ENCODE measurements at places on chromosomes 13 and 19.

- peak; percentile 90 for DNase-seq
Observed at GRCh38 chr13:103539265-103539664, 473.0 kb upstream of the SLC10A2 start.

- no peak for DNase-seq
Observed at GRCh38 chr13:50797091-50797490, 46.4 kb downstream of the DLEU7 start.

GRCh38 chr13:111038887-111039286, 76.2 kb upstream of the ARHGEF7 start:
- no peak for DNase-seq

GRCh38 chr19:1521636-1522035, 2.2 kb upstream of the PLK5 start:
- no peak for DNase-seq

GRCh38 chr19:18322318-18322758, 538 bp downstream of the LSM4 start:
- peak; percentile 72 for DNase-seq

DNA sequence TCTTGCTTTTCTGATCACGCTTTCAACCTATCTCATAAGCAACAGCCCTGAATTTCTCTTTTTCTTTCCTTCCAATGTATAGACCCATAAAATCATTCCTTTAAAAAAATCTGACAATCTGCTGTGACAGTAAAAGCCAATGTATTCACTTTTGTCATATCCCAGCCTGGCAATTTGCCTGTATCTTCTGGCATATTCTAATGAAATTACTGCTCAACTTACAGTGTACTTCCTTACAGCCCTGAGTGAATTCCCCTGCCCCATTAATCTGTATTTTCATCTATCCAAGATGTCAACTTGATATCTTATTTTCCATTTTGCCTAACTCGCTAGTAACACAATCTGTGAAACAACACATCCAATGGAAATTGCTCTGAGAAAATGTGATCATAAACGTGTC, 18.0 kb upstream of the SERP2 start:
- DNase-seq, result no peak

GRCh38 chr19:48784527-48784926, 26.3 kb downstream of the BCAT2 start:
- DNase-seq, result no peak

DNA sequence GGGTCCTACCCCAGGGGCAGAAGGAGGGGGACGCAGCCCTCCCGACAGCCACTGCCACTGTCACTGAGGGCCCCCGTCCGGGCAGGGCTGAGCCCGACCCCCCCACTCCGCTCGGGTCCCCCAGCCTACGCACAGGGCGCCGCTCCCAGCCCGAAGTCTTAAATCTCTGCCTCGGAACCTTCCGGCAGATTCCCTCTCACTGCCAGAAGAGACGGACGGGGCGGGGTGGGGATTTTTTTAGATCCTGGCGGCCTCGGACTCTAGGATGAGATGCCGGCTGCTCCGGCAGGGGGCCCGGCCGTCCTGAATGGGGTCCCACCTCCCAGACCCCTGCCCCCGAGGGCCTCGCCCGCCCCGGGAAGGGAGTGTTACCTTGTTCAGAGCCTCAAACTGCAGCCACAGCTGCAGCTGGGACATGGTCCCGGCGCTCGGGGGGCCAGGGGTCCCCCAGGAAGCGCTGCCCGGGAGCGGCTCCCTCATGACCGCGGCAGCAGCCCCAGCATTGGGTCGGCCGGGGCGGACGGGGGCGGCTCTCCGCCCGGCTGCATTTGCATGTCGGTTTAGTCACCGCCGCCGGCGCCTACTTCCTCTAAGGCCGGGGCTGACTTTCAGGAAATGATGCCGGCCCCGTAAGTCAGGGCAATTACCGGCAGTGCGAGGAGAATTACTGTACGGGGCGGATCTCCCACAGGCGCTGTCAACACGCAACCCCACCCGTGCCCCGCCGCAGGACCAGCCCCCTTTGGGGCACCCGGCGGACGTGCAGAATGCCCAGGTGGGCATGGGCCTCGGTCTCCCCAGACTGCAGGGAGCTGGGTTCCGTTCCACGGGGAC, 28.1 kb downstream of the GPX4 start:
- DNase-seq, result no peak

DNA sequence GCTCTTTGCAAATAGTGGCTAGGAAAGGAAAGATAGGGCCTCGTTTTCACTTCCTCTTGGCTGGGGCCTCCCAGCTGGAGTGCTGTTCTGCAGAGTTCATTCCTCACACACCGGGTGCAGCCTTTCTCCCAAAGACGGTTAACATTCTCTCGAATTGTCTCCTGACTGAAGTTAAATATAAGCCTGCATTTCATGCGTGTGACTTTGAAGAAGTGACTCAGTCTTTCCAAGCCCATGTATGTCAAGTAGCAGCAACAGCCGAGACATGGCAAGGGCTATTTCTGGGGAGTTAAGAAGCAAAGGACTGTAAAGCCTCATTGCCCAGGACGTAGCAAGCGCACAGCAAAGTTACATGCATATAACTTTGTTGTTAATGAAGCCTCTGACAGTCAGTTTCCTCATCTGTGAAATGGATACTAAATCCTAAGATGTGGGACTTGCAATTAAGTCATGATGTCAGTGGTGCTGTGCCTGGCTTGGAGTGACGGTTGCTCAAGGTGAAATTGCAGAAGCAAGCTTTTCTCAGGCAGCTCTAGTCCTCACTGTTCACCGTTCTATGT, 502.4 kb downstream of the MYO16 start:
- no peak for DNase-seq

GRCh38 chr13:30776661-30777060, 41.3 kb downstream of the ALOX5AP start:
- DNase-seq, result no peak

DNA sequence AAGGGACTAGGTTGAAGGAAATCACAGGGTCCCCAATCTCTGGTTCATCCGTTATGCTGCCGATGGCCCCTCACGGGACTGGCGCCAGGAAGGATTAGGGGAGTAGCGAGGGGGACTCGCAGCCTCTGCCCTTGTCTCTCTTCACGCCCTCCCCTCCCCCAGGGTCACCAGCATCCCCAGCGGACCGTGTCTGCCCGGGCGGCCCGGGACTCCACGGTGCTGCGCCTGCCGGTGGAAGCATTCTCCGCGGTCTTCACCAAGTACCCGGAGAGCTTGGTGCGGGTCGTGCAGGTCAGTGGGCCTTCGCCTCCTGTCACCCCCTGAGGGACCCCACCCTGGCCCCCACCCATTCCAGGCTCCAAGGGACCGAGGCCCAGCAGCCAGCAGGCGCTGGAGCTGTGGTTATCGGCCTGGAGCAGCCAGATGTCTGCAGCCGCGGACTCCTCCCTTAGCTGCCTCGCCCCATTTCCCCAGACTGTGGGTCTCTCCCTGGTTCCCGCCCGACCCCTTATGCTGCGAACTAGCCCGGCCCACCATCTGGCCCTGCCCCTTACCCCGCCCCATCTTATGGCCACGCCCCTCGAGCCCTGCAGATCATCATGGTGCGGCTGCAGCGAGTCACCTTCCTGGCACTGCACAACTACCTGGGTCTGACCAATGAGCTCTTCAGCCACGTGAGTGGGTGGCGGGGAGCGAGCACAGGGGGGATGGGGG, 5.4 kb downstream of the PNPLA6 start:
- DNase-seq, result peak; percentile 68

- no peak for DNase-seq
Observed at GRCh38 chr19:55838906-55839305, 2.6 kb downstream of the NLRP4 start.

GRCh38 chr13:55155046-55155445, 1985.7 kb upstream of the PRR20A start:
- no peak for DNase-seq

- DNase-seq, result peak; percentile 61
Observed at GRCh38 chr19:23071147-23071511, 45.7 kb upstream of the ZNF730 start.

DNA sequence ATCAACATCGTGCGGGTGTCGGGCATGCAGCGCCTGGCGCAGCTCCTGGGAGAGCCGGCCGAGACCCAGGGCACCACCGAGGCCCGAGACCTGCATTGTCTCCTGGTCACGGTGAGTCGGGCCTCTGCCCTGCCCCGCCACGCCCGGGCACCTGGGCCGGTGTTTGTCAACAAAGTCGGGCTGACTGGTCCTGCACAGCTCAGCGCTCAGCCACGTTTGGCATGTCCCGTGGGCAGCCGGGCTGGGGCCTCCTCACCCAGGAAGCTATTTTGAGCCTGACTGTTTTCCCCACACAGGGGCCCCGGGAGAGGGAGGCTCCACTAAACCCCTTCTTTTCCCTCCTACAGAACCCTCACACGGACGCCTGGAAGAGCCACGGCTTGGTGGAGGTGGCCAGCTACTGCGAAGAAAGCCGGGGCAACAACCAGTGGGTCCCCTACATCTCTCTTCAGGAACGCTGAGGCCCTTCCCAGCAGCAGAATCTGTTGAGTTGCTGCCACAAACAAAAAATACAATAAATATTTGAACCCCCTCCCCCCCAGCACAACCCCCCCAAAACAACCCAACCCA, 1.3 kb downstream of the GADD45B start:
- DNase-seq, result no peak

GRCh38 chr13:114298866-114299265, 15.4 kb upstream of the CHAMP1 start:
- DNase-seq, result no peak

DNA sequence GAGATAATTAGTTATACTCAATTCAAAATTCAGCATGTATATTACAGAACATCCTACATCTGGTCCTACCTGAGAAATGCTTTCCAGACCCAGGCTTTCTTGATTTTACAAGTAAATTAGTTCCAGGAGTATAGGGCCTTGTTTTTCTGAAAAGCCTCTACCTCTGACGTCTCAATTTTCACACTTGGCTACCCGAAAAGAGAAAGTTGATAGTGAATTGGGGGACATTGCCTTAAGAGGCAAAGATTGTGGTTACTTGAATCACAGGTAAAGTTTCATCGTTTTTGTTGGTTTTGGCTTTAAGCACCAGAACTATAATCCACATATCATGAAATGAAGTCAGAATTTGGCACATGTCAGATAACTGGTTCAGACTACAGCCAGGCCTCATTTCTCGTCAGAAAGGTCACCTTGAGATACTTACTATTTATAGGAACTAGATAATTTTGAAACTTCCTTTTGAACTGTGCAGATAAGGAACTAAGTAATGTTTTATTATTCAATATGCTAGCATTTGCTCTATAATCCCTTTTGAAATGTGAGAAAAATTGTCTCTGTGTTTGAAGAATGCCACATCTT, 30.8 kb downstream of the FAM124A start:
- DNase-seq, result no peak

DNA sequence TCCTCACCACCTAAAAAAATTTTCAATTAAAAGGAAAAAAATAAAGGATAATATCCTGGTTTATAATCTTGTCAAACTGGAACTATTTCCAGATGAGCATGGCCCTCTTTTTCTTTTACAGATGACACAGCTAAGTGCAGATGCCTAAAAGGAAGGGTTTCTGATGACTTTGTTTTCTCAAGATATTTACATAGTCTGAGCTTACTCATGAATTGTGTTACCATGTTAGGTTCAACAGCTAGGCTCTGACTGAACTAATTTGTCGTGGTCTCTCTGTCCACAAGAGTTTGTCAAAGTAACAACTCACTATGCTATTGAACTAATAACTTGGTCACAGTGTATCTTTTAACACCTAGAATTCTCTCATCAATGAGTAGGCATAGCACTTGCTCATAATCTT, 780.8 kb downstream of the GPC5 start:
- DNase-seq, result no peak

- peak; percentile 87 for DNase-seq
Observed at GRCh38 chr13:90995614-90996013, 351.9 kb upstream of the MIR17HG start.

DNA sequence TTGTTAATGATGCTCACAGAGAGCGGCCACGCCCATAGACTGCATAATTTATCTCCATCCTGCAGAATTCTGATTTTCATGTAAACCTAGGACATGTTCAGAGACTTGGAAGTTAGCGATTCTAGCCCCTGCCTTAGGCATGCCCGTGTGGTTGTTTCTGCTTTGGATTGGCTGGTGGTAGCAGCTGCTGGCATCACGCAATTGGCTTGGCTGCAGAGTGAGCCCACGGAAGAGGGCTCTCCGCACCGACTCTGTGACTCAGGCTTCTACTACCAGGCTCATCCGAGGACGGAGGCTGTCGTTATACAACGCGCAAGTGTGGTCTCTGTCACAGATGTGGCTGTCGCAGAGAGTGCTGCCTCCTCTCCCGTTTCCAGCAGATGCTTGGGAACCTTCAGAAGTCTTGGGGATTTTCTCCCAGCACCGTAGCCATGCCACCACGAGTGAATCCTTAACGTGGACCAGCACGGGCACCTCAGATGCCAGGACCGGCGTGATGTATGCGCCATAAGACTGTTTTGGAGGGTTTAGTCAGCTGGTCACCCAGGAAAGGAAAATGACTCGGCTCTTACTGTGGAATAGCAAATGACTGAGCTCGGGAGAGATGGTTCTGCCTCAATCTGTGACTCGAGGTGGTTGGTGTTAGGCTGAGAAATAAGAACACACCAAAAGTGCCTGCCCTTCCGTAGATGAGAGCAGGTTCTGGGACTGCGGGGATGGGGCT, 61.0 kb upstream of the F7 start:
- peak; percentile 30 for DNase-seq

- DNase-seq, result no peak
Observed at GRCh38 chr13:107170270-107170931, 602.5 kb upstream of the ARGLU1 start.

GRCh38 chr13:106063591-106064313, 471.7 kb downstream of the EFNB2 start:
- DNase-seq, result no peak

DNA sequence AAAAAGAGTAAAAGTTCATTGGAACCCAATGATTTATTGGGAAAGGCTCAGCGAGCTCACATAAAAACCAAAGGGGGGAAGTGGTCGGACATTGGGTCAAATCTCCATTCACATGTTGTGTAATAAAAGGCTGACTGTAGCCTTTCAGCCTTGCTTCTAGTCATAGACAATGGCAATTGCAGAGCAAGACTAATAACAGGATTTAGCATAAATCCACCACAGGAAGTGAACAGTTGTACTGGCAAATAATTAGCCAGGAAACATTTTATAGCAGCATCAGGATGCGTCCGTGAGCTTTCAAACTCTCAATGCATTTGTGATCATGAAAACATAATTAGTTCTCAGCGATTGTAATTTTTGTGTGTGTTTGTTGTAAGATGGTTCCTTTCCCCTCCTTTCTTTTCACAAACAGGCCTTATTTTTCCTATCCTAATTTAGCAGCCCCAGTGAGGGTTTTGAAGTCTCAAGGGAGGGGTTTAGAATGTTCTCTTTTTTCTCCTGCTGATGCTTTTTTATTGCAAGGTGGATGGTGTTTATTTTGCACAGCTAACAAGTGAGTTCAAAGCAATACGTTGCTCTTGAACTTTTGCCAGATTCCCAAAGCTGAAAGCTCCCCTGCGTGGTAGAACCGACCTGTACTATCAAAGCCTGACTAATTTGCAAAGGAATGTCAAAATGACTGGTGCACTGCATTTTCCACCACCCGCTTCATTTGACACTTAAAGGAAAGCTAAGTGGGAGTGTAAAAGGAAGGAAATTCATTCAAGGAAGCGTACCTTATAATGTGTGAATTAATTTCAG, 105.6 kb downstream of the SPRY2 start:
- DNase-seq, result peak; percentile 7

All from NCI-H82 (cell line).